Stimulated activated CD8-positive, alpha-beta memory T cell treated with anti-CD3 and anti-CD28 coated beads, Interleukin-15, amount 100 ng/mL, for 1 hour (primary cell): ENCODE measurements at places on chromosomes 4 and X.

DNA sequence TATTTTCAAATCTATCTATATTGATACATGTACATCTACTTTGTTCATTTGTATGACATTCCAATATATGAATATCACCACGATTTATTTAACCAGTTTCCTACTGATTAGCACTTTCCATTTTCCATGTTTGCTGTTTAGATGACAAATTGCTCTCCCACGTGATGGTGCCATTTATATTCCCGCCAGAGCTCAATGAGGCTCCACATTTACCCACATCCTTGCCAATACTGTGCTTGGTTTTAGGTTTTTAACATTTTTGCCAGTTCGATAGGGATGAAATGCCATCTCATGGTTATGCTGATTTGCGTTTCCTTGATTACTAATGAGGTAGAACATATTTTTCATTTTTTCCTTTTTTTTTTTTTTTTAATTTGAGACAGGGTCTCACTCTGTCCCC, 86.7 kb upstream of the TRIM2 start:
- DNase-seq: no peak

DNA sequence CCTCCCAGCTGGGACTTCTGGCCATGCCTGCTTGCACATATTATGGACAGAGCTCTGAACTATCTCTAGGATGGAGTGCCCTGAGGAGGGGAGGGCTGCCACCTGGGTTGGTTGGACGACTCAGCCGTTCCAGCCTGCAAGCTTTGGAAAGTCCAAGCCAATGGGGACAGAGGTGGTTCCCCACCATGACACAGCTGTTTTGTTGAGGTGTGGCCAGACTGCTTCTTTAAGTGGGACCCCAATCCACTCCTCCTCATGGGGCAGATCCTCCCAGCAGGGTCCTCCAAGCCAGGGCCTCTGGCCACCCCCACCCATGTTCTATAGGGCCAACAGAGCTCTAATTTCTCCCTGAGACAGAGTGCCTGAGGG, 22.7 kb downstream of the F8A3 start:
- DNase-seq: no peak

DNA sequence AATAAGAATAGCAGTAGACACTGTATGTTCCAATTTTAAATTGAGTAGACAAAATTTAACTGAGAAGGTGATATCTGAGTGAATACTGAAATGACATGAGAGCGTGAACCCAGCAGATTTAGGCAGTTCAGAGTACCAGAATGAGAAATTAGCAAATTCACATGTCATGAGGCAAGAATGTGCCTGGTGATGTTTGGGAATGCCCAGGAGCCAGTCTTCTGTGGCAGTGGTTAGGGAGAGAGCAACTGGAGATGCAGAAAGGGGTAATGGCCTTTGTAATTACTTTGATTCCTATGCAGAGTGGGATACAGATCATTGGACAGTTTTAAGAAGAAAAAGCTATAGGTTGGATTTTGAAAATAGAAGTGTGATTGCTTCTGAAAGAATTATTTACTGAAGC, 621.9 kb downstream of the TECRL start:
- no peak for DNase-seq

- no peak for DNase-seq
Measured at GRCh38 chr4:25757452-25757851, 101.8 kb downstream of the SLC34A2 start.

DNA sequence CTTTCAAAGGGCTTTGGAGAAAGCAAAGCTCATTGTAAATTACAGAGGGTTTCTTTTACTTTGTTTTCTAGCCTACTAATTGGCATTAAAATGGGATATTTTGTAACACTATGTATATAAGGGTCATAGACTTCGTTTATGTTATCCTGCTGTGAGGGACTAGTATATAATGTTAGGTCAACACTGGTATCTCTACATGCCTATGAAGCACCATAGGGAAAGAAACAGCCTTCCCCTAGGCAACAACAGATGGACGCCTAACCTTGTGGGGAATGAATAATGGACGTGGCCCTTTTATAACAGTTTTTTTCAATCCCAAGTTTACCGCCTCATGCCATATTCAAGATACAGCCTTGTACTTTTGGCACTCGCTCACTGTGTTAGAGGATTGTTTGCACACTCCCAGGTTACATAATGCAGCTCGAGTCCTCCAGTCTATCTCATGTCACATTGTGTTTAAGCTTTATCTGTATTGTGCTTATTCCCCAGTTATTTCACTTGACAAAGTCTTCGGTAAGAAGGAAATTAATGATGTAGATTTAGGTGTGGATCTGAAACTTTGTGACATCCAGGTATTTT, 711.0 kb downstream of the RPA4 start:
- no peak for DNase-seq

- no peak for DNase-seq
Measured at GRCh38 chr4:138611721-138612120, 369.6 kb upstream of the SLC7A11 start.

DNA sequence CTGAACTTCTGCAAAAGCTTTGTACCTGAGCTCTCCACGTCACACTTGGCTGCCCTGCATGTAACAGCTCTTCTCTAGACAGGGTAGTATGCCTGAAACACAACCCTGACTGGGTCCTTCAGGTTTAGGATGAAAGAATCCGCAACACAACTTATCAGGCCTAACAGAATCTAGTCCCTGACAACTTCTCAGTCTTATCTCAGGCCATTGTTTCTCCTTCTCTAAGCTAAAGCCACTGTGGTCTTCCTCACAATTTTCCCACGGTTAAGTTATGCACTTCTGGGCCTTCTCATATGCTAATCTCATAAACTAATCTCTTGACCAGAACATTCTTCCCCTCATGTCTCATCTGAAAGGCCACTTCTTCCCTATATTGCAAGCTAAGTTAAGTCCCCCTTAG, 10.8 kb upstream of the TMPRSS11B start:
- DNase-seq: no peak

- DNase-seq: no peak
Measured at GRCh38 chr4:149296503-149296902, 519.1 kb downstream of the IQCM start.

DNA sequence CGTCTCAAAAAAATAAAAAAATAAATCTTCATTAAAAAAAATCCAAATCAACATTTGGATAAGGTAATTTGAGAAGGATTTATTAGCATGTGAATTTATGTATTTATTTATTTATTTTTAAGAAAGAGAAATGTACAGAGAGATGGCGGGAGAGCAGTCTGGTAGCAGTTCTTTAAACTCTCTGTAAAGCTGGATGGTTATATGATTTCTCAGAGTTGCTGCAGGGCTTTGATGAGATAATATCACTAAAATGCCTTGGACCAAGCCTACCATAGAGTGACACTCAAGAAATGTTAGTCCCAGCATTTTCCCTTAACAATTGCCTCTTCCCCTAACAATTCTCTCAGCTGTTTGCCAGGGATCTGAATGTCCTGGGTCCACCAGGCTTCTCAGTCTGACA, 103.4 kb upstream of the LNX1 start:
- DNase-seq: no peak

DNA sequence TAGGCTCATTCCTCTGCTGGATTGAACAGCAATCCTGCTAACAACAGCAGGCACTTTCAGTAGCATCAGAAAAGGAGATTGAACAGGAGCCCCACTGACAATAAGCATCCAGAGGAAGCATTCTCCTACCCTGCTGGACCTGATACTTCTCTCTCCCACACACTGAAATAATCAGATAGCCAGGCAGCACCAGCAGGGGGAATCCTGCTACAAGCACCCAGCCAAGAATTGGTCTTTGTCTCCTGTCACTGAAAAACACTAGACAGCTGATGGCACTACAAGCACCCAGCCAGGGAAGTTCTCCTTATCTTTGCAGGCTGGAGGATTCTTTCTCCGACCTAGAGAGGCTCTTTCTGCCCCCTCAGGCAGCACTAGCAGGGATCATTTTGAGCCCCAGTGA, 444.3 kb upstream of the GRIA3 start:
- no peak for DNase-seq

DNA sequence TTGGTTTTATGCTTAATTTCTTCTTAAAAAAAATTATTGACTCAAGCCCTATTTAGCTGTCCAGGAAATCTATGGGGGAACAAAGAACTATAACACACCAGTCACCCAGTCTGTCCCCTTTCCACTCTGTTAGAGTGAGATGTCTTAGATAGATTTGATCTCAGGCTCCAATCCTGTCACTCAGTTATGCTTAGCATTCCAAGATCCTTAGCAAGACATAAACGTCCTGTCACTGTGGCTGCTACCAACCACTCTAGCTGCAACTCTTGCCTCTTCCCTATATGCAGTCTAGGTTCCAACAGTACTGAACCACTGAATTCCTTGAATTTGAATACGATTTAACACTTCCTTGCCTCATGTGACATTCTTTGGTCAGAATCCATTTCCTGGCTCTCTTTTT, 241.9 kb upstream of the NWD2 start:
- DNase-seq: no peak

DNA sequence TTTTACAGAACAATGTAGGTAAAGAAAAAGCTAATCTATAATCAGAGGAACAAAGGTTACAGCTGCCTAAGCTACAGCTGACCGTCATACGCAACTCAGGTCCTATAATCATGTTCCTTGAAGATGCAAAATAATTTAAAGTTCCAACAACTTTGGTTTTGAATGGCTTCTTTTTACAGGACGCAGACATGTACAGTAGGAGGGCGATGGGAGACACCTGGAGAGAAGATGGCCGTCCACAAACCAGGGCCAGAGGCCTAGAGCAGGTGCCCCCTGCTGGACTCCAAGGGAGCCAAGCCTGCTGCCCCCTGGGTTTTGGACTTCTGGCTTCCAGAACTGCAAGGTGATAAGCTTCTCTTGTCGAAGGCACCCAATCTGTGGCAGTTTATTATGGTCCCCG, 10.6 kb downstream of the HGFAC start:
- DNase-seq: no peak

GRCh38 chrX:139560221-139560620, 29.7 kb downstream of the F9 start:
- DNase-seq: no peak

DNA sequence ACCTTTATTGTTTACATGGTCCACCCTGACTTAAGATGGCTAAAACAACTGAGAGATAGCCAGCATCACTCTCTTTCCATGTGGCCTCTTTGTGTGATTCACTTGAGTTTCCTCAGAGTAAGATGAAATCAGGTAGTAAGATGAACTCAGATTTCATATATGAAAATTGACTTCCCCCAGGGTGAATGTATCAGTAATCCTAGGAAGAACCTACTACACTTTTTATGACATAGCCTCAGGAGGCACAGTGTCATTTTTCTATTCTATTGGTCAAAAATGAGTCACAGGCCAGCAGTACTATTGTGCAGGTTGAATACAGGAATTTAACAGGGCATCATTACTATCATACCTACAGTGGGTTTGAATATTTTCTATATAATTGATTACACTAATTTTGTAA, 14.6 kb upstream of the SULT1E1 start:
- DNase-seq: no peak

- DNase-seq: no peak
Measured at GRCh38 chr4:119715490-119716445, 87.2 kb upstream of the PDE5A start.

DNA sequence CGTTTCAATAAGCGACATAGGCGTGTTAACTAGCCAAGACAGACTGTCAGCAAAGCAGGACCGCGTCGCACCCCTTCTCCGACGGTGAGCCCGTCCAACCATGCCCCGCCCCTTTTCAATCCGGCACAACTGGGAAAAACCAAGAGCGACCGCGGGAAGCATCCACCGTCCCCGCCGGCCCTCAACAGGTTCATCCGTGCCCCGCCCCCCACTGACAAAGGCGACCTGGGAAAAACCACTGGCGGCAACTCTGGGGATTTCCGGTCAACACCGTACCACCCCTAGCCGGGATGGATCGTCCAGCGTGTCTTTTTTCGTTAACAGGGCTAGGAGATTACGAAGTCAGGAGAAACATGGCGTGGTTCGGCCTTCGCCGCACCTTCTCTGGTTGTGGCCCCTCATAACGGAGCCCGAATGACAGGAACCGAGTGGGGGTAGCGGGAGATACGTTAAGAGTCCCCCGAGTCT, 377 bp downstream of the TIMM17B start:
- no peak for DNase-seq

GRCh38 chrX:11393949-11394654, 100.9 kb downstream of the AMELX start:
- DNase-seq: no peak

DNA sequence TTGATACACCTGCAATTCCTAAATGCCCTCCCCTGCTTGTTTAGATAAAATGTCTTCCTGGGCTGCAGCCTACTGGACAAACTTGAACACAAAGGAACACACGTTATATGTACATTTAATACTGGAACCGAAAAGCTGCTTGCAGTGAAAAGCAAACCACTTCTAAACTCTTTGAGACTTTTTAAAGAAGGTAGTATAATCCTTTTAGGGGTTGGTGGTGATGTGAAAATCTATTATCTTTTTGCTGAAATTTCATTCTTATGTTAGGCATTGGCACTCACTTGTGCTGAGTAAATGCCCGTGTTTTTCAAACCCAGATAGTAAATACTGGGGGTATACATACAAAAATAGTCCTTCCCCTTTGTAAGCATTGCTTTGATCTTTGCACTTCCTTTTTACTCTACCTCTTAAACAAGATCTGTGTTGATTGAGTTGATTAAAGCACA, 2.2 kb downstream of the NFKB1 start:
- no peak for DNase-seq

DNA sequence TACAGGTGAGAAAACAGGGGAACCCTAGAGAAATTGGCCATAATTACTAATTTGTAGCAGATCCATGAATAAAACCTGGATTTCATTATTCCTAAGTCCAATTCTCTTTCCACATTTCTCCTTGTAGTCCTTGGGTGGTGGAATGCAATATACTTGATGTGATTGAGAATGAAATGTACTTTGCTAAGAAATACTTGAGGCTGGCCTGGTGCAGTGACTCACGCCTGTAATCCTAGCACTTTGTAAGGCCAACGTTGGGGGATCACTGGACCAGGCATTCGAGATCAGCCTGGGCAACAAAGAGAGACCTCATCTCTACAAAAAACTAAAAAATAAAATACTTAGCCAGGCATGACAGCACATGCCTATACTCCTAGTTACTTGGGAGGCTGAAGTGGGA, 15.9 kb downstream of the TMEM184C start:
- no peak for DNase-seq

DNA sequence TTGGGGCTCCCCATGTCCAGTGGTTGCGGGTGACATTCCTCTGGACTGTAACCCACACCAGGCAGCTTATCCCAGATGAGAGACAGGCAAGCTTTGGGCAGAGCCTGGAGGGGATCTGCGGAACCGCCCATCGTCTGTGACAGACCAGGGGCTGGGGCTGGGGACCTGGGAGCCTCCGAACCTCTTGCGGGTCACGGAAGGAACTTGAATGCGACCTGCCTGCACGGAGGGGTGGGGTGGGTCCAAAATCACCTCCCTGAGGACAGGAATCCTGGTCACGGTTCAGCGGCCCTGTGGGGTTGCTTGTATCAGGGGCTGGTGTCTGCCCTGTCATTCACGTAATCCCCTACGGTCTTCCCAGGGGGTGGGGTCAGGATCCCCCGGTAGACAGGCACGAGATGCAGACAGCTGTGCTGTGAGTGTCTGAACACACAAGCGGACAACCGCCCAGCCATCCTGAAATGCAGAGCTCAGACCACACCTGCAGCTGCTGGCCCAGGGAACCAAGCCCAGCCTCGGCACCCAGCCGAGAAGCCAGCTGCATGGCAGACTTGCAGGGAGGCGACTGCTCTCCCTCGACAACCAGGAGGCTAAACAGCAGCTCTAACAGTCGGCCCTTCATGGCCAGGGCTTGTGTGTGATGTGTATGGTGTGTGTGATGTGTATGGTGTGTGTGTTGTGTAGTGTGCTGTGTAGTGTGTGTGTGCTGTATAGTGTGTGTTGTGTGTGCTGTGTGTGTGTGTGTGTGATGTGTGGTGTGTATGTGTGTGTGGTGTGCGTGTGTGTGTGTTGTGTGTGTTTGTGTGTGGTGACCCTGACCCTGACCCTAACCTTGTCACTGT, 105.9 kb upstream of the ADRA2C start:
- DNase-seq: no peak
